Spinal cord (tissue), 10 donors: ENCODE measurements at places on chromosomes 2 and 18. TPM values are rescaled to one million over a fixed set of nuclear protein-coding genes. Genes with fewer than 3 reads are reported as not detected.

FOXD4L1 gene
- total RNA-seq = 0.10 TPM

MC2R gene
- total RNA-seq = not detected

GRCh38 chr2:144703852-144704708, 184.2 kb upstream of the ZEB2 start:
- no peak for DNase-seq

MYO3B gene
- 0.61 TPM for total RNA-seq

DLGAP1 gene
- 30.7 TPM for total RNA-seq

MAPK4 gene
- 89.0 TPM for total RNA-seq

- DNase-seq = no peak
These were observed 11.6 kb downstream of the PTPN4 start for GRCh38 chr2:119771331-119771730.
